ENCODE measurements at places on chromosomes 2 and 18. TPM values are rescaled to one million over a fixed set of nuclear protein-coding genes. Genes with fewer than 3 reads are reported as not detected.

The DCDC2C gene
- not detected for total RNA-seq

The CYP26B1 gene
- total RNA-seq = 3.5 TPM

The ALK gene
- total RNA-seq = 0.12 TPM

DNA sequence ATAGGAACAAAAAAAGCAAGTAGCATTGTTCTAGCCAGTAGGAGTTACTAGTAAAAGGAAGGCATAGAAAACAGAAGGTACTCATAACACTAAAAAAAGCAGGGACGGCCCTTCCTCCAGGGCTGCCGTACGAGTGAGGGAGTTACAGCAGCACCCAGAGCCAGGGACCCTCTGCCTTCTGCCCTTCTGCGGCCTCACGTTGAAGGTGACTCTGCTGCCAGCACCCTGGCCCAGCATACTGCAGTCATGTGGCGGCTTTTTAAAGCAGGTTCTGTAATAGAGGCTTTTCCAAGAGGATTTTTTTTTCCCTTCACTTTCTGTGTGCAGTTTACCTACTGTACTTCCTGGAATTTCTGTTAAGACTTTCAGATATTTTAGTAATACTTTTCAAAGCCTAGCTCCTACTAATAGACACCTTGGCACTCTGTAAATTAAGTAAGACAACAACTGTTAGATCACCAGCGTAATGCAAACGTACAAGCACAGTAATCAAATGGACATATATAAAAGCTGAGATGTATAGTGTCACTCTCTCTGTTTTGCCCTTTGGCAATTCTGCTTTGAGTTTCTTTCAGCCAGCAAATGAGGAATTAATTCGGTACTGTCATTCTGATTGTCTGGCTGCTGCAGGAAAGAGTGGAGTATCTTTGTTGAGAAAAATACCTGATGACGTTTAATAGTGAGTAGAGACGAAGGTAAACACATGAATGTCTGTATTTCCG is 161.5 kb downstream of the PTGR3 start:
- no peak for DNase-seq

DNA sequence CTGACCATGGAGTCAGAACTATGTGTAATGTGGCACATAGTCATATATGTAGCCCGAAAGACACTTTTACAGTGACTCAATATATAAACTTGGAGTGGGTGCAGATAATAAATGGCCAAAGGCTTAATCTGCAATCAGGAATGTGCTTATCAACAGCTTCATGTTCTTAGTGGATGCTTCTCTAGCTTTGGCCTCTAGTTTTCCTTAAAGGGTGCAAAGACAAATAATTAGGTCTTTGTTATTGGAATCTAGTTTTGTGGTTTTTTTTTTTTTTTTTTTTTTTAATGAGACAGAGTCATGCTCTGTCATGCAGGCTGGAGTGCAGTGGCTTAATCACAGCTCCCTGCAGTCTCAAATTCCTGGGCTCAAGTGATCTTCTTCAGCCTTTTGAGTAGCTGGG is 625.6 kb downstream of the EPHA4 start:
- DNase-seq = no peak

The CYP27C1 gene
- total RNA-seq = 3.5 TPM

The SESTD1 gene
- total RNA-seq = 15.0 TPM
